Epithelial cell of proximal tubule (primary cell): ENCODE measurements at places on chromosomes 11 and 22. TPM values are rescaled to one million over a fixed set of nuclear protein-coding genes. Genes with fewer than 3 reads are reported as not detected.

Gene ADAMTS8
- total RNA-seq: not detected in 2 replicates

GRCh38 chr11:17604915-17605233 lies 57.8 kb downstream of the OTOG start:
- no peak for DNase-seq

DNA sequence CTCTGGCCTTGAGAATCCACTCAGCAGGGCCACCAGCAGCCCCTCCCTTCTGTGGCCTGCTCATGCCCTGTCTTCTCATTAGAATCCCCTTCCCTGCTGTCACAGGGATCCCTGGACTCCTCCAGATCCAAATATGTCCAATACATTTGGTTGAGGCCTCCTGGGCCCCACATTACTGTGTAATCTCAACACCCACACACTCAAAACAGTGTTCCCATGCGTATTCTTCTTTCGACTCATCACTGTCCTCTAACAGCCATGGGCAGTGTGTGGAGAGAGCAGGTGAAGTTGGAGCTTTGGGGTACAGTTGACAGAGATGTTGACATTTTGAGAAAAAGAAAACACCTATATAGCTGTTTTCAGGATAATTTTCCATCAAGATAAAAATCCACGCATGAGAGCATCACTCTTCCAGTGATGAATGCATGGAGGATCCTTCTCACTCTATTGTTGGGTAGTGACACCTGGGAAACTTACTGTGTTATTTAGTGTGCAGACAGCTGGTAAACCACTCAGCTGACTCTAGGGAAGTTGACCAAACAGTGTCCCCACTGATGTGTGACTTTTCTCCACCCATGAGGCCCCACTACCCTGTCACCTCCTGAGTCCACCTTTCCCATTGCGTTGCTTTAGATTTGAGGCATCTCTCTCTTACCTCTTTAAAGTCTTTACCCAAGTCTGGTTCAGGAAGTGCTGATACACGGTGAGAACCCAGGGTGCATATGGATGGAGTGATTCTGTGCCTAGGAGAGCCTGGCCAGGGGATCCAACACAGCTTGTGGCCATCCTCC lies 28.7 kb upstream of the VPREB1 start:
- no peak for DNase-seq

DNA sequence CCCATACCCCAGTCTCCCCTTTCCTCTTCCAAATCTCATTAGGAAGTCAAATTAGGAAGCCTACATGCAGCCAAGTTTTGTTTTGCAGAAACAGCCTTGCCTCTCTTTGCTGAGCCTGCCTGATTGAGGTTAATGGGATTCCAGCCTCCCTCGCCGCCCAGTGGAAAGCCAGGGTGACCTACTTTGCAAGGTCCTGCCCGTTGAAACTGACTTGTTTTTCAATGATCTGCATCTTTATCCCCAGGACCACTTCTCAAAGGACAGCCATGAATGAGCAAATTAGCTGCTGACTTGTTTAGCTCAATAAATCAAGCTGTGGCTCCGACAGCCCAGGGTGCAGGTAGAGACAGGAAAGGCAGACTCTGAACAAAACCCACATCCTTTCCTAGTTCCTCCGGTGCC lies 110.4 kb downstream of the RRAS2 start:
- DNase-seq: no peak

Gene INPP5J
- total RNA-seq: 1.2 and 3.0 TPM in 2 replicates

DNA sequence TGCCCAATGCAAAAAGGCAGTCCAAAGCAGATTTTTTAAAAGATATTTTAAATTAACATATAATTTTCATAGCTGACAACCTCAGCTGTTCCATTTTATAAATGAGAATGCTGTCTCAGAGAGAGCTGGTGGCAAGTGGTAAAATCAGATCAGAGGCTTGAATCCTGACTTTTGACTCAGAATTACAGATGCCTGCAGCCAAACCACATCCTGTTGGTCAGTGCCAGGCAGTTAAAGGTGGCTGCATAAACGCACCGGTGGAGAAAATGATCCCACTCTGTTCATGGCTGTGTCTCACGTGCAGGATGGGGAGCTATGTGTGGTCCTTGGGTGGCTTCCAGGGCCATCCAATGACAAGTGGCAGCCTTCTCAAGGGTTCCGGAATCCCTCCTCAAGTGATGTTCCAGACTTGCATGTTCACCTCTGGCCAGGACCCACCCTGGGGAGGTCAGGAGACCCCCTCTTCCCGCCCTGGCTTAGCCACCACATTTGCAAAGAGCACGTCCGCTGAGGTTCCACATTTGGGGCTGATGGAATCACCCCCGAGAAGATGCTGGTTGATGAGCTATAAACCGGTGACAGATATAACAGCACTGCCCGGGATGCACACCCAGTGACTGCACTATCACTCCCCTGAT lies 155.5 kb downstream of the SHANK2 start:
- DNase-seq: no peak

GRCh38 chr11:47659276-47659675 lies 16.9 kb upstream of the MTCH2 start:
- no peak for DNase-seq

DNA sequence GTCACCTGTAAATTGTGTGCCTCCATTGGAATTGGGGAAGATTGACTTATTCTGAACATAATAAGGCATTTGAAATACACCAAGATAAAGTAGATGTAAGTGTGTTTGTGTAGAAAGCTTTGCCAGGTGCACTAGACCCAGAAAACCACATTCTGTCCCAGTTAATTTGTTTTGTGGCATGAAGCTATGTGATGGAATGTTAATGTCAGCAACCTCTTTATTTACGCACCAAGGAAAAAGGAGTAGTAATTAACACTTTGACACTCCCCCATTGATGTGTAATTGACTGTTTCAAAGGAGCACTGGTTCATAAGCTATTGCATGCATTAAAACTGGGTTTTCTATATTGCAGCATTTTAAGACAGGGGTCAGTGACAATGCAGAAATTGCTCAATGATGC lies 14.3 kb downstream of the EIF3M start:
- DNase-seq: no peak

DNA sequence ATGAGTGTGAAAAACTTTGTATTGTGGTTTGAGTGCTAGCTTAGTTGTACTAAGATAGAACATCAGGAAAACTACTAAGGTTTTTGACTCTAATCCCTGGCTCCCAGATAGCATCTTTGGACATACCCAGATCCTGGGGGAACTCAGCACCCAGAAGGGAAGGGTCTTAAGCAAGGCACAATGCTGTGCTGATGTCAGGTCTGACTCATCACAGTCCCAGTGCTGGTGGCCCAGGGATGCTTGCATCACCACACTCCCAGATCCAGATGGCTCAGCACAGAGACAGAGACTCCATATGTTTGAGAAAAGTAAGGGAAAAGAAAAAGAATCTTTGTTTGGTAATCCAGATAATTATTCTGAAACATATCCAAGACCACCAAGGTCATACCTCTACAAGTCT lies 18.3 kb upstream of the OR56A3 start:
- no peak for DNase-seq

Gene RELT
- 9.1 and 12.1 TPM in 2 replicates for total RNA-seq

- DNase-seq: no peak
These were observed 25.5 kb upstream of the AMPD3 start for GRCh38 chr11:10429526-10429925.

Gene SCGB2A2
- total RNA-seq: not detected in 2 replicates

DNA sequence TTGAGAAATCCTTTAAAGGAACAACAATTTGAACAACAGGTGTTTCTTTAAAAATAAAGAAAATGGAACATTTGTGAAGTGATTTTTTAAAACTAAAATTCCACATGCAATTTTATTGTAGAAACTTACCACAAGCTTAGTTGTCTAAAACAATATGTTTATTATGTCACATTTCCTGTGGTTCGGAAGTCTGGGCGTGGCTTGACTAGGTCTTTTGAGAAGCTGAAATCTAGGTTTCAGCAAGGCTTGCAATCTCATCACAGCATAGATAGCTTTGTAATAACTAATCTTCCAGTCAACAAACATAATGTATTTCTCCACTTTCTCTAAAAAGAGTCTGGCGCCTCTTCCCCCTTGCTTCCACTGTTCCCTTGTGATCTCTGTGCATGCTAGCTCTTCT lies 27.0 kb downstream of the MS4A6A start:
- DNase-seq: no peak

DNA sequence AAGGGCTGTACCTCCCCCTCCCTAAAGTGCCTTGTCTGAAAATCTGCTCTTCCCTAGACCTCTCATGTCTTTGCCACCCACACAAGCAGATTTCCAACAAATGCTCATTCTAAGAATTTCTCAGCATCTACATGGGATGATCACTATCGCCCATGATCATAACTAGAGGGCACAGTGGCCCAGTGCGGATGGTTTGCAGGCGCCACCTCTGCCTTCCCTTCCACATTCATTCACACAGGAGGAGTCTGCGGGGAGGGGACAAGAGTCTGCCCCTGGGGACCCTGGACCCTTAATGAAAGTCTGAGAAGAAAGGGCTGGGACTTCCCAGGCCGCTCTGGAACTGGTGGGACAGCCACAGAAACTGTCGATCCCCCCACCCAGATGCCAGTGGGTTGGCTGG lies 28.9 kb downstream of the KCTD17 start:
- no peak for DNase-seq

GRCh38 chr11:130122141-130122575 lies 37.4 kb upstream of the ST14 start:
- no peak for DNase-seq

DNA sequence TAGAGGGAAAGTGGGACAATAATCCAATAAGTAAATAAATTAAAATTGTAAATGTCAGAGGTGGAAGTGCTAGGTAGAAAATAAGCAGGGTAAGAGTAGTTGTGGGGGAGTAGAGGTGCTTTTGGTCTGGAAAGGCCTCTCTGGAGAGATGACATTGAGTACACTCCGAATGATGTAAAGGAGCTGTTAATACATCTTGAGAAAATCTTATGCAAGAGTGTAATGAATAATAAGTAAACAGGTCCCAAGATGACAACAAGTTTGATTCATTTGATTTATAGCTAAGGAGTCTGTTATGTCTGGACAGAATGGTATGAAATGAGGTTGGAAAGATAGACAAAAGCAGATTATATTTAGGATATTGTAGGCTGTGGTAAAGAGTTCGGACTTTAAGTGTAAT lies 87.5 kb downstream of the TMEM135 start:
- no peak for DNase-seq

GRCh38 chr11:64180891-64181290 lies 5.1 kb upstream of the STIP1 start:
- DNase-seq: no peak

Gene HDHD5
- 67.1 and 76.2 TPM in 2 replicates for total RNA-seq

Gene P2RY2
- 1.1 and 5.4 TPM in 2 replicates for total RNA-seq

Gene CHRM1
- total RNA-seq: not detected in 2 replicates

DNA sequence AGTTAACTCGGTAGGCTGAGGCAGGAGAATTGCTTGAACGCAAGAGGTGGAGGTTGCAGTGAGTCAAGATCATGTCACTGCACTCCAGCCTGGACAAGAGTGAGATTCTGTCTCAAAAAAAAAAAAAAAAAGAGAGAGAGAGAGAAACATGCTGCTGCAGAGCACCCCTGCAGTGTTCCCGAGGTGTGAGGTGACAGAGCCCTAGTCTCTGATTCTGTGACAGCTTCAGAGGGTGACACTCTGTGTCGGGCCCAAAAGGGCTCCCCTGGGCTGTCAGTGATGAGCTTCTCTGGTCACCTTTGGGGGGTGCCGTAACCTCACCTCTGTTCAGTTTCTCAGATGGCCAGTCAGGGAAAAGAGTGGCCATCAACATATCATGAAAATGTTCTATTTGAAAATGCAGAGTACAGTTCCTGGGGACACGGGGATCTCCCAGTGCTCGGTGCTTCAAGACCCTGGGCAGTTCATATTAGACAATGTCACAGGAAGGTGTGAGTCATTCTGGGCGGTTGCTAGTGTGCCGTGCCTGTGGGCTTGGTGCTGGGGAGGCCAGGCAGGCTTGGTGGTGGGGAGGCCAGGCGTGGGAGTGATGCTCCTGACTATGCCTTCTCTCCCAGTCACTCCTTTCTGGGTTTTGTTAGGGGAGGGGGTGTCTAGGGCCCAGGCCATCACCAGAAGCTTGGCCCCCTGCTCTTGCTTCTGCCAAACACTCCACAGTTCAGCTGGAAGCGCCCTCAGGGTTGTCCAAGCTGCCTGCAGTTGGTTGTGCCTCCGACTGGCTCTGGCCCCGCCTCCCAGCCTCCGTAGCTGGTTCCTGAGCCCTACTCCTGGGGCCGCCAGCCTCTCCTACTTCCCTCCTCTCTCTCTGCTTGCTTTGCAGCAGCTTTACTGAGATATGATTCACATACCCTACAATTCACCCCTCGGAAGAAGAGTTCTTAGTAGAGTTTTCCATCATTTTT lies 52.5 kb upstream of the CLDN5 start:
- DNase-seq: no peak

- no peak for DNase-seq
These were observed 25.3 kb upstream of the CBX7 start for GRCh38 chr22:39177791-39178190.

Gene ST14
- total RNA-seq: 43.9 and 75.5 TPM in 2 replicates

GRCh38 chr22:24697172-24697571 lies 77.3 kb downstream of the PIWIL3 start:
- no peak for DNase-seq

DNA sequence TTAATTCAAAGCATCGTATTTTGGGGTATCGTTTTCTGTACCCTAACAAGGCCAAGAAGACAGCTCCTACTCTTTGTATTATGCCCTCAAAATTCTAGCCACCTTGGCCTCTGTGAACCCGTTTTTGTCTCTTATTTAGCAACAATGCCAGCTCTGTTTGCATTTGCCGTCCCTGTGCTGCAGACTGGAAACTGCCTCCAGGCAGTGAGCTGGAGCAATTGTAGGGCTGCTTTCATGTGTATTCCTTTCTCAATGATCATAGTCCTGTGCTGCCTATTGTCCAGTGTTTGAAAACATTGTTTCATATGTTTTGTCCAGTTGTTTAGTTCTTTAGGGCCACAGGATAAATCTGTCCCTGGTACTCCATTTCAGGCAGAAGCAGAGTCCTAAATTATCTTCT lies 19.9 kb upstream of the BACE1-AS start:
- DNase-seq: no peak

GRCh38 chr22:39518996-39519680 lies 1.2 kb upstream of the ATF4 start:
- no peak for DNase-seq

DNA sequence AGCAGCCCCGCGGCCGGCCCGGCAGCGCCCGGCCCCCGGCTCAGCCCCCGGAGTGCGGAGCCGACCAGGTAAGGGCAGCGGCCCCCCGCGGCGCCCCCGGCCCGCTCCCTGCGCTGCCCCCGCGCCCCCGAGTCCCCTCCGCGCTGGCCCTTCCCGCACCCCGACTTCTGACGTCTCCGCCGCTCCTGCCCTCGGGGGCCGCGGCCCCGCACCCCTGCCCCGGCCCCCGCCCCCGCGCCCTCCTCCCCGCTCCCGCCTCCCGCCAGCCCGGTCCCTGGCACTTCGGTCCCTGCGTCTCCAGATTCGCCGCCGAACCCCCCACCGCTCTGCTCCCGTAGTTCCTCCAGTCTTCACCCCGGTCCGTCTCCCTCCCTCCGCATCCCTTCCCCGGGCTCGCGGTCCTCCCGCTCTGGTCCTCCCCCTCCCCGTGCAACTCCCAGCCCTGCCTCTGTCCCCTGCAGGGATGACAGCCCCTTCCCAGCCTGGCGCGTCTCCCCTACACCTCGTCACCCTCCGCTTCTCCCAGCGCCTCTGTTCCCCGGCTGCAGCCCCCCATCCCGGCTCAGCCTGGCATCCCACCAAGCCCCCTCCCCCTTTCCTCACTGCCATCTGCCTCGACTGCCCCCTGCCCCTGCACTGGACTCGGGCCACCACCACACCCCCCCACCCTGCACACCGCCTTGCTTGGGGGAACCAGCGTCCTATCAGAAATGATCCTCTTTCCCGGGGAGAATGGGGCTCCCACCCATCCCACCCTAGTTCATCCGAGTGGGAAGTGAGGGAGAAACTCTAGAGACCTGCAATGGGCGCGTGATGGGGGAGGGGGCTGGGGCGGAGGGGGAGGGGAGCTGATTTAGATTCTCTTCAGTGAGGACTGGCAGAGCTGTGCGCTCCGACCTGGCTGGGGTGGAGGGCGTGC lies 531 bp downstream of the GRIK4 start:
- DNase-seq: no peak
